ENCODE measurements at places on chromosomes 4 and X. TPM values are rescaled to one million over a fixed set of nuclear protein-coding genes. Genes with fewer than 3 reads are reported as not detected.

DNA sequence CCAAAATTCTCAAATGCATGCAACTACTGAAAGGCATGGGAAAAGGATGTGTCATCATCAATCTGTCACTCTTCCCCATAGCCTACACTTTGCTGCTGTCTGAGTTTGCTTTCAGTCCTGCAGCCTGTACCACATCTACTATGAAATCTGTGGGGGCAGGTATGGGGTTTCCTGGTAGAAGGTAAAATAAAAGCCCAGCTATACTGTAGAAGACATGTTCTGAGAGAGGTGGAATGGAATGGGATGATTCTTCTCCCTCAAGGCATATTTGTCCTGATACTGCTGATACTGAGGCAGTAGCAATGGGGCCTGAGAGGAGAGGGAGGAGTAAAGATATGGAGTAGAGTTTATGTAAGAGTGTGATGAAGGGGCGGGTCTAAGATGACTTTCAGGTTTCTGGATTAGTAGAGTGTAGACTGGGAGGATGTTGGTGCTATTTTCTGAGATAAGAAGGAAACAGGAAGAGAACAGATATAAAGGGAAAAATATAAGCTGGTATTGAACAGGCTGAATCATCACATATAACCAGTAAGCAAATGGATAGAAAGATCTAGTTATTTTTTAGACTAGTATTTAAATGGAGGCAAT lies 38.7 kb upstream of the GYPA start:
- no peak for DNase-seq

- DNase-seq, result no peak
Measured at GRCh38 chrX:64427787-64428186, 32.5 kb upstream of the MTMR8 start.

The MMRN1 gene
- 35.4 TPM for total RNA-seq

DNA sequence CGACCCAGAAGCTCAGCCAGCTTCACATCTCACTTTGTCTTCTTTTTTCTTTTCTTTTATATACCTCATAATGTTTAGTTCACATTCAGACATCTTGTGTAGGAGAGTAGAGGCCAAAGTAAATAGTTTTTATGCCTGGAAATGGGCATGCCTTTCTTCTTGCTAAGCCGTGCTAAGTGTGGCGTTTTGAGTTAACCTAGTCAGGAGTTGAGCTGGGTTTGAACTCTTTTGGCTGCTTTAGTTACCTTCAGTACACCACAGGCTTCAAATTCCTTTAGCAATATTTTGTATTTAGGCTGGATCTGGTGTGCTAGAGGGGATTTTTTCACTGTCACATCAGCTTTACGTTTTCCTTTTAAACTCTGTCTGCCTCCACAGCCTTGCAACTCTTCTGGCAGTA lies 300.8 kb downstream of the ZNF674 start:
- no peak for DNase-seq

DNA sequence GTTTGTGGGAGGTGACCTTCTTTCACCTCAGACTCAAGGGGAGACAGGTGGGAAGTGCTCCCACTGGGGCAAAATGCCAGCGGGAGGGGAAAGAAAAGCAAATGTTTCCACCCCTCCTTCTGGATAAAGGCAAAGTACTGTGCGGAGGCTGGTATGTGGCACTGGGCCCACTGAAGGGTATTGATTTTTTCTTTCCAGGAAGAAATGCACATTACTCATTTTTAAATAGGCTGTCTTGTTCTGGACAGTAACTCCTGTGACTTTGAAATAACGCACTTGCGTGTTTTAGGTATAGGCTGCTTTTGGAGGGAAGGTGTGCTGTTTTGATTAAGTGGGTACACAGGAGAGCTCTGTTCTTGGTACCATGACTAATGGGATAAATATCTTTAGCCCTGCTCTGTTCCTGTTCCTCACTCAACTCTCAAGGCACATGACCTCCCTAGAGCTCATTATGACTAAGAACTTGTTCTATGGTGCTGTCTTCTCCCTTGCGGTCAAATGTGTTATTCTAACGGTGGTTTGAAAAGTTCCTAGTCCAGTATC lies 40.7 kb upstream of the MBTPS2 start:
- DNase-seq, result no peak

- peak; percentile 28 for DNase-seq
Measured at GRCh38 chrX:103215425-103215991, 600 bp downstream of the BEX4 start.
